Kidney glomerular epithelial cell (primary cell): ENCODE measurements at places on chromosomes 7 and 10.

- no peak for DNase-seq
Observed at GRCh38 chr10:131549116-131549515, 237.6 kb upstream of the TCERG1L start.

DNA sequence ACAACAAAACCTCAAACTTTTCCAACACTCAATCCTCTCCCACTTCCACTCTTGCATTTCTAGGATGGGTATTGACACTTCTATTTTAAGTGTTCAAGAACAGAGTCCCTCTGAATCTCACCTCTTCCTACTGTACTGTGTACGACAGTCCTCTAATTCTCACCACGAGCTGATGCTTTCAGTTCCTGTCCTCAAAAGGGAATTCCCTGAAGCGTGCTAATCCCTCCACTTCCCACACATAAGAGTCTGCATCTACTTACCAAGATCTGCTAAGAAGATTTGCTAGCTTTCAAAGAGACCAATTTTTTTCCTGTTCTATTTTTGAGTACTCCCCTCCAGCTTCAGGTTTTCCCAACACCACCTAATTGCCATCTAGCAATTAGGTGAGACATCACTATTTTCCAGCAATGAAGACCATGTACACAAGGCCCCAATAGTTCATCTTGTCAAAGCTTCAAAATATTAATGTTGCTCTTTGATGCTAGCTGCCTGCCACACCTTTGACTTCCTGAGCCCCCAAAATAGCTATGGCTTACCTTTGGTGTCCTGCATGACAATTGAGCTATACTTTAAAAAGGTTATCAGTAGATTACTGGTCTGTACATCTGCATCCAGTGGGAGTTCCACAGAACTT, 54.4 kb downstream of the ARMH3 start:
- no peak for DNase-seq

DNA sequence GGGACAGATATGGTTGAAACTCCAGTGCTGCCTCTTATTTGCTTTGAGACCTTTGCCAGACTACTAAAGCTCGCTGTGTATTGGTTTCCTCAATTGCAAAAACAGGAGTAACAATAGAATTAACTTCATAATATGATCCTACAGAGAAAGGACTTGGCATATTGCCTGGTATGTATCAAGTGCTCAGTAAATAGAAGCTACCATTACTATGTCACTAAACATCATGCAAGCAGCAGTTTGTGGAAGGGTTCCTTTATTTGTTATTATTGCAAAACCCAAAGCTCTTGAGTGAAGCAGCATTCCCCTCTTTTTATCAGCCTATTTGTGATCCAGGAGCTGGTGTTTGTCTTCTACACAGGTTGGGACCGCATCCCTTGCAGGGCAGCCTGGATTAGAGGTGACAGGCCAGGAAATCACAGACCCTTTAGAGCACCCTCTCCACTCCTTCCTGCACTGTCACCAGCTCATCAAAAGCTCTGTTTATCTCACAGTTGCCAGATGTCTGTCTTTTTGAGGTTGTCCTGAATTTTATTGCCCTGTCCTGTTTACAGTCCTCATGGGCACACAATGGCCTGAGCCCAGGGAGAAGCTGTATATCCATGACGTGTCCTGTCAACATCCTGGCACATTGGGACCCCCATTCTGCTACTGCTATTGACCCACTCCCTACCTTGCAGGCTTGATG, 121.5 kb downstream of the SNX10 start:
- DNase-seq: no peak

GRCh38 chr7:17769918-17770317, 170.4 kb downstream of the SNX13 start:
- peak; percentile 67 for DNase-seq

GRCh38 chr7:158001003-158001402, 586.6 kb downstream of the PTPRN2 start:
- DNase-seq: no peak

DNA sequence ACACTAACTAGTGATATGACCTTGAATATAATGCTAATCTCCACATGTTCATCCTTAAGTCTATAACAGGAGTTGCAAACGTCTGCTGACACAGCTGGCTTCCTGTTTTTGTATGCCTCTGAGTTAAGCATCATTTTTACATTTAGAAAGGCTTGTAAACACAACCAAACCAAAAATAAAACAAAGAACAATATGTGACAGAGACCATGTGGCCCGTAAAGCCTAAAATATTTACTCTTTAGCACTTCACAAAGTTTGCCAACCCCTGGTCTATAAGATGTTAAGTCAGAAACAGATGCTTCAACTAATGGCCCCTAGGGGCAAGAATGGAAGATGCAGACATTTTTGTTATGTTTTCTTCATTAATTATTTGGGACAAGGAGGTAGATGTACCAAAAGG, 109.3 kb downstream of the CPEB3 start:
- no peak for DNase-seq

DNA sequence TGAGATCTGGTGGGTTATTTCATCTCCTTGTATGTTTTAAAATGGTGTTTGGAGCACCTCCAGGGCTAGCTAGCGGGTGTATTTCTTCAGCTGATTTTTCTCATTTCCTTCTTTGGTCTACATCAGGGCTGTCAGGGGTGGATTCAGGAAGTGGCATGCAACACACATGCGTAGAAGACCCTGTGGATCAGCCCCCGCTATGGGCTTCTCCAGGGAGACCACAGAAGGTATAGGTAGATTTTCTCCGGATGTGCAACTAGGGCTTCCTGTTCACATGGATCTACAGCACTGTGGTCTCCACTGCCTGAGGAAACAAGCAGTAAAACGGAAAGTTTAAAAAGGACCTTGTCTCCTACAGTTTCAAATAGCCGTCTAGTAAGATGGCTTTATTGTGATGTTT, 10.4 kb downstream of the NUB1 start:
- DNase-seq: no peak

- DNase-seq: no peak
Observed at GRCh38 chr7:42606193-42606905, 305.5 kb downstream of the C7orf25 start.

GRCh38 chr10:79250259-79250658, 97.0 kb upstream of the PPIF start:
- DNase-seq: no peak

DNA sequence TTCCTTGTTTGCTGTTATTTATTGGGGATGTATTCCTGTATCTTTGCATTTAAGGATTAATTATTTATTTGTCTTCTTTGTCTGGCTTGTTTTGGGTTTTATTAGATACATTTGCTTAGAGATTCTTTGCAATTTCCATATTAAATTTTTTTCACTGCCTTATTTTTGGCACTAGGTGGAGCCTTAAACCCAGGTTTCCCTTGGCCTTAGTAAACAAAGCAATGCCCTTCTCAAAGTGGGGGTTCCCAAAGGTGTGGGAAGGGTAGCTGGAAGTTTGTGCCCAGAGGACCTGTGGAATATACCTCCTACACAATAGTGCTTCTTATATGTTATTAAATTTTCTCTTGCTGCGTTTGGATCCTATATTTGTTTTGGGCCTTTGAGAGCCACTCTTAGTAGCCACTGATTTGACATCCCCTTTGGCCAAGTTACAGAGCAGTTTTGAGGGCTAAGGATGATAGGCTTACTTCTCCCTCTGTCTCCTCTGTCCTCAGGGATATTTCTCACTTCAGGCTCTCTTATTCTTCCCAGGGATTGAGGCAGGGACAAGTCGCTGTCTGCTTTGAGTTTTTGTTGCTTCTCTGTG, 162.3 kb downstream of the ITGB1 start:
- peak; percentile 23 for DNase-seq

DNA sequence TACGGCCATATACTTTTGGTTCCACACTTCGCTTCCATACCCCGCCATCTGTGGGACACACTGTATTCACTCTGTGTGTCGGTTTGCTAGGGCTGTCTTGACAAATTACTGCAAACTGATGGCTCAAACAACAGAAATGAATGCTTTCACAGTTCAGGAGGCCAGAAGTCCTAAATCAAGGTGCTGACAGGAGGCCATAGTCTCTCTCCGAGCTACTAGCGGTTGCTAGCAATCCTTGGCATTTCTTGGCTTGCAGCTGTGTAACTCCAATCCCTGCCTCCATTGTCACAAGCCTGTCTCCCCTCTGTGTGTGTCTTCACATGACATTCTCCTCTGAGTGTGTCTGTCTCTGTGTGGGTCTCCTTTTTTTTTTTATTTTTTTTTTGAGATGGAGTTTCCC, 28.9 kb upstream of the BMPR1A start:
- DNase-seq: no peak

DNA sequence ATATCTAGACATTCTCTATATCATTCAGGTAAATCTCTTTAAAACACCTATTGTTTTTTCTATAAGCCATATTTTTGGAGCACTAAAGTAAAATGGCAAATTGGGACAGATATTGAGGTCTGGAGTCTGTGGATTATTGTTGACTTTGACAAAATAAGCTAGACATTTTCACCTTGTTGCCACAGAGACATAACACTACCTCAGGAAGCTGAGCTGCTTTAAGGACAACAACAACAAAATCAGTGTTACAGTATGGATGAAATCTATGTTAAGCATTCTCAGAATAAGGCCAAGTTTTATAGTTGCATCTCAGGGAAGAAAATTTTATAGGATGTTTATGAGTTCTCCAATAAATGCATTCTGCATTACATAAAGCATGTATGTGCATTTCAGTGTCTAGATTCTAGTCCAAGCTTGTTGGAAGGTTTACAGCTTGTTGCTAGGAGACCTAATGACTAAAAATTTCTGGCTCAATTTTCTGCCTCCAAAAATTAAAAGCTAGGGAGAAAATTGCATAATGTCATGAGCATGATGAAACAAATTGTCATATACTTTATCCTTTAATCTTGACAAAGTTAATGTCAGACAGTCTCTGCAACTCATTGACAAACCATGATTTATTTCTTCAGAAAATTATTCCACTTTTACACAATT, 18.3 kb downstream of the LIPM start:
- DNase-seq: no peak

GRCh38 chr10:10587744-10588393, 429.8 kb upstream of the CELF2 start:
- no peak for DNase-seq

GRCh38 chr10:106384496-106384895, 780.0 kb downstream of the SORCS1 start:
- DNase-seq: no peak

DNA sequence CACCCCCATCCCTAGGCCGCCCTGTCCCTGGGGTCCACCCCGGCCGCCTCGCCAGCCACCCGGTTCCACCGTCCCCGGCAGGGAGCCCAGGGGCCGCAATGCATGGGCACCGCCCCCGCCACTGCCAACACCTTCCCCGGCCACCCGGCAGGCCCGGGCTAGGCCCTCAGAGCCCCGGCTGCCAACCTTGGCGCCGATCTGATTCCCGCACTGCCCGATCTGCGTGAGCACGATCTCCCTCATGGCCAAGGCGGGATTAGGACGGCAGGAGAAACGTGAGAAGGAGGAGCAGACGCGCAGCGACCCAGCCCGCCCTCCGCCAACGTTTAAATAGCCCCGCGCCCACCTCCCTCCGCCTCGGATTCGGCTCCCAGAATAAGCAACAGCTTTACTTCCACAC, at the start of gene TUBB8:
TUBB8 (minus strand) TSS at position 301 of the 400 bp plus-strand sequence; CDS start at position 243, 58 bp downstream.
- DNase-seq: no peak

- no peak for DNase-seq
Observed at GRCh38 chr7:35498416-35498815, 196.5 kb downstream of the HERPUD2 start.

GRCh38 chr7:86469680-86470295, 173.9 kb upstream of the GRM3 start:
- peak; percentile 69 for DNase-seq

DNA sequence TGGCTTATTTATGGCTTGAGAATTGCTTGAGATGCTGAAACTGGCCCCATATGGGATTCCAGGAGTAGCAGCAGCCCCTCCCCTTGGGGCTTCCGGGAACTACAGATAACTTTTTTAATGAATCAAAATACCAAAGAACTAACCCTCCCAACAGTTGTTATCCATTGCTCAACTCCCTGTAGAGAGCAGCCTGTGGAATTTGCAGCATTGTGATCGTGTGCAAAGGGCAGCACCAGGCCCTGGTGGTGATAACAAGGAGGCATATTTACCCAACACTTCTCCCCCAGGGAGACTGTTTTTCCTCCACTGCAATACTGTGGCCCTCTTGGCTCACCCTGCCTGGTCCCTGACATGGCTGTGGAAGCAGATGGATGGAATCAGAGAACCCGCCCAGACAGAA, 196.2 kb downstream of the PLXNA4 start:
- no peak for DNase-seq

DNA sequence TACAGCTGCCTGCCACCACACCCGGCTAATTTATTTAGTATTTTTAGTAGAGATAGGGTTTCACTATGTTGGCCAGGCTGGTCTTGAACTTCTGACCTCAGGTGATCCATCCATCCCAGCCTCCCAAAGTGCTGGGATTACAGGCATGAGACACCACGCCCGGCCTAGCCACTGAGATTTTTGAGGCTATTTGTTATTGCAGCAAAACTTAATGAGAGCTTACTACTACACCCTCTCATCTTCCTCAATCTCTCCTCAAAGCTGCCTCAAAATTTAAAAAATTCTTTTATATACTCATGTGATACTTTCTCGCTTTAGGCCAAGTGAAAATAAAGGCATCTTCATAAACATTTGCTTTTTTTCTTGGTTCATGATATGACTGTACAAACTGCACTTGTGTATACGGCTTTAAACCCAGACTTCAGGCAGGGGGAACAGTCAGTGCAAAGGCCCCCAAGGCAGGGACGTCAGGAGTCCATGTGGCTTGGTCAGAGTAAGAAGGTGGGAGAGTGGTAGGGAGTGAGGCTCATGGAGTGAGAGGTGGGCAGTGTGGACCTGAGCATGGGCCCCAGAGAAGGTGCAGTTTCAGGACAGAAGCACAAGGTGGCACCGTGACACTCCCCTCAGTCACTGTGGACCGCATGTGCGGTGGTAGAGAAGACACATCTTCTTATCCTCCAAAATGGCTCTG, 55.5 kb downstream of the SYPL1 start:
- peak; percentile 54 for DNase-seq

GRCh38 chr10:111986079-111986478, 197.5 kb downstream of the GPAM start:
- DNase-seq: no peak

DNA sequence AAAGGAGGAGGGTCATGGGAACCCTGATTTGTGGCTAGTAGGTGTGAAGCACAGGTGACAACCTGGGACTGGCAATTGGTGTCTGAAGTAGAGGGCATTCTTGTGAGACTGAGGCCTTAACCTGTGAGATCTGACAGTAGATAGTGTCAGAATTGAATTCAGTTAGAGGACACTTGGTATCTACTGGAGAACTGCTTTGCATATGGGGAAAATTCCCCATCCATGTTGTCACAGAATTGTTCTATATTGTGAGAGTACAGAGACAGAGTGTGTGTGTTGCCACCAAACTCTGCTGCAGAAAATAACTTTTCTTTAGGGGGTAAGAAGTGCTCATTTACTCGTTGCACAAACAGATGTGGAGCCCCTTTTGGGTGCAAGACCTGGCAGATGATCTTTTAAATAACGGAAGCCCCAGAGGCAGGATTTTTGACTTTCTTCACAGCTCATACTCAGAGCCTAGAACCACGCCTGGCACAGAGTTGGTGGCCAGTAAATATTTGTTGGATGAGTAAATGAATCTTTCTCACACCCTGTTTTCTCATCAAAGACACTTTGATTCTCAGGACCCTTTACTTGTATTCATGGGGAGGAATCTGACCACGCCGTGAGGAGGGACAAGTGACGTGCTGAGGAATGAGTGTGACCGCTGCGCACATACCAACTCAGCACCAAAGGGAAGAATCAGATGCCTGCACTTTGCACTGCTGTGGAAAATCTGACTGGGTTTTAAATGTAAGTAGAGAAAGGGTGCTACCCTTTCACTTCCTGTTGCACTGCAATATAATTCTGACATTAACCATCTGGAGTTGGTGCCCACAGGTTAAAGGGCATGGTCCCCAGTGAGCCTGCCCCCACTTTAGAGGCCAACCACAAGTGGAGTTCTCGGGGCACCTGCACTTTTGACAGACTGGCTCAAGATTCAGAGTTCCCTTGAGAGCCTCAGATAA, 39.2 kb upstream of the SDHAF3 start:
- DNase-seq: no peak

GRCh38 chr10:5743736-5744135, 59.1 kb downstream of the TASOR2 start:
- no peak for DNase-seq
